Anterior cingulate cortex (tissue), 58 donors: ENCODE measurements at places on chromosomes 2 and 18.

DNA sequence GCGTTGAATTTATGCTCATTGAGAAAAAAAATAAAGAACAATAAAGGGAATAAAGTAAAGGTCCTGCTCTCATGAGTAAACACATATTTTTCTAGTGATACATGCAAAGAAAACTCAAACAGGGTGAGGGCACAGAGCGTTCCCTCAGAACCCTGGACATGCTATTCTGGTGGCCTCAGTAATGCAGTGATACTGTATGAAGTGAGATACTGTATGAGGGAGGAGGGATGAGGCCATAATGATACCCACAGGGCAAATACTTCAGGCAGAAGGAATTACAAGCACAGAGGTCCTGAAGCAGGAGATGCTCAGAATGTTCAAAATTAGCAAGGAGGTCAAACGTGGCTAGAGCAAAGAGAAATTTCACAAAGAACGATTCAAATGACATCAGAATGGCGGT is 28.4 kb upstream of the RNU4ATAC start:
- no peak for DNase-seq

DNA sequence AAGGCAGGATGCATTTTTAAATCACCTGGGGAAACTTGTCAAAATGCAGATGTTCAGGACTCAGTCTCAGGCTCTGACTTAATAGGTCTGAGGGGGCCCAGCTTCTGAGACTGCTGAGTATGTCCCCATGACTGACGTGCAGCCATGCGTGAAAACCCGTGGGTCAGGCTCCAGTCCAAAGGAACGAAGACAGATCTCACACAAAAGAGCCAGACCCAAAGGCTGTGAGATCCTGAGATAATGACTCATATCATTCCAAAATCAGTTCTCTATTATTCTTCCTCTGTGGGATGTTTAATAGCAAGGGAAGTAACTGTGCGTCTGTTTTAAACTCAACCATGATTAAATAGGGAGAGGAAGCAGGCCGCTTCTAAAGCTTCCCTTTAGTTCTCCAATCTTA is 107.4 kb upstream of the ACAA2 start:
- DNase-seq: no peak

DNA sequence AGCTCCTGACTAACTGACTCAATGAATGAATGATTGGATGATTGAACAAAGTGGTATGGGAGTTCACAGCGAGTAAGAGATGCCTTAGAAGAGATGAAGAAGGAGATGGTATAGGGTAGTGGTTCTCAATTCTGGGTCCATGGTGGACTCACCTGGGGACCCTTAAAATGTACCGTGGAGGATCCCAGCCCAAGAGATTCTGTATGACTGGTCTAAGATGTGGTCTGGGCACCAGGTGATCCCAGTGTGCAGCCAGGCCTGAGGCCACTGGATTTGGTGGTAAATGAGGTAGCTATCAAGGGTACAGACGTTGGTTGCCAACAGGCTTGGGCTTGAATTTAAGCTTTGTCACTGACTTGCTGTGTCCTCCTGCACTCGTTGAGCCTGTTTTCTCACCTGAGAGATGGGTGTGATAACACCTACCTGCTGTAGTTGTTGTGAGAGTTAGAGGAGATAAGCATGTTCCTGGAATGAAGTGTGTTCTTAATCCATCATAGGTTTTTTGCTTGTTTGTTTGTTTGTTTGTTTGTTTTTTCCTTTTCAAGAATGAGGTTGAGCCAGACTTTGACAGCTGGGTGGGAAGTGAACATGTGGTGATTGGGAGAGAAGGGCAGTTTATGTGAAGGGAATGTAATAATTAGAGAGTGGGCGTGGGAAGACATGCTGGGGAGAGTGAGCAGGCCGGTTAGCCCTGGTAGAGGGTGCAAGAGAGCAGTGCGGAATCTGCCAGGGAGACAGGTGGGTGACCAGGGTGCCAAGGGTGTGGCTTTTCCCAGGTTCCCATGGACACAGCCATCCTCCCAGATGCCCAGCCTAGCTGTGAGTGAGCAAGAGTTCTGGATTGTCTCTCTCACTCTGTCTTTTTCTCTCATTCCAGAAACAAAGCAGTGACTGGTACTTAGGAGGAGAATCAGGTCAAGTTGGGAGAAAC is 31.4 kb upstream of the IL1B start:
- no peak for DNase-seq

- DNase-seq: no peak
Measured at GRCh38 chr2:26585100-26585499, 56.1 kb downstream of the CIB4 start.

DNA sequence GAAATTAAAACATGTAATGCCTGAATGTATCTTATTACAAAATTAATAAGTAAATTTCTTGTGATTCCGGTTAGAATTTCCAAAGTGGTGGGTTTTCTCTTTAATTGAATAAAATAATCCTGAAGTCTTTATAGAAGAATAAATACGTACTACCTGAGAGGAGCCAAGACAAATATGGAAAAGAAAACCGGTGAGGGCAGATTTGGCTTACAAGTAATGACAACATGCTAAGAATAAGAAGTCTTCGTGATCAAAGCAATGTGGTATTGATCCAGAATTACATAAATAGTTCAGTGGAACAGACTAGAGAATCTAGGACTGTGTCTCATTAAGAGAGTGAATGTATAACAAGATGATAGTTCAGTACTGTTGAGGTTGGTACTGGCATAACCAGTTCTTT is 167.5 kb downstream of the NEDD4L start:
- DNase-seq: no peak

DNA sequence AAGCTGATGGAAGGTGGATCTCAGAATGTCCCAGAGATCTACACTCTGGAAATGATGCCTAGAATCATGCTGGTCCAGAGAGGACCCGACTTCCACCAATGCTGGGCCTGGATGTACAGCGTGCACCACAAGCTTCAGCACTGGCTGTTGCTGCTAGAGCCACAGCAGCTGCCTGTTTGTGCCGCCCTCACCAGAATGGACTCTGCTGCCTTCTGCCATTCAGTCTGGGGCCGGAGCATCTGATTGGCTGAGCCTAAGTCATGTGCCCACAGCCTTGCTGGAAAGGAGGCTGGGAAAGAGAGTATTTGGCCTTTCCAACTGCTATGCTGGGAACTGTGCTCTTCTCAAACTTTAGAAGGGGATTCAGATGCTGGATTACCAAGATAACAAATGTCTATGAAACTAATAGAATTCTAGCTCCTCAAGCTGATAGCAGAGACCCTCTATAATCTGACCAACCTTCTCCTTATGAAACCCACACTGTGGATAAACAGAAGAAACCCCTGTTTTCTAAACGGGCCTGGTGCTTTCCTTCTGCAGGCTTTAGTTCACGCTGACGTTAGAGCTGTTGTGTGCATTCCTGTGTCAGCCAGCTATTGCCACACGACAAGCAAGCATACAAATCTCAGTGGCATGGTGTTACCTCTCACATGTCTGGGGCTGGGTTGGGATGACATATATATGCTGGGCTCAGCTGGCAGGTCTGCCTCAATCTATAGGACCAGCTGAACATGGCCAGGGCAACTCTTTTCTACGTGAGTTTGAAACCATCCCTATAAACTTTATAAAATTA is 4.1 kb upstream of the LOXHD1 start:
- peak; percentile 93 for DNase-seq

DNA sequence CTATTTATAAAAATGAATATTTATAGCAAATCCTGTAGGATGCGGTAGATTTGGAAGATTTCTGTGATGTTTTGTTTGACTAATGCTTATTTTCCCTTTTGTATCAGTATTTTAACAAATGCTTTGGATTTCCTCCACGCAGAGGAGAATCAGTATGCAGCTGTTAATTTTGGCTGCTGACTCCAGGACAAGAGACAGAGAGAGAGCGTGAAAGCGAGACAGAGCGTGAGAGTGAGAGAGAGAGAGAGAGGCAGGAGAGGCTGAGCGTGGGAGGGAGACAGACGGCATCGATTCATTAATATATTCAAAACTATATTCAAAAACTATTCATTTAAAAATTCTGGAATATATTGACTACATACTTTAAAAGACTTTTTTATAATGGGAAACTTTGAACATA is 62.5 kb downstream of the RRM2 start:
- DNase-seq: no peak

DNA sequence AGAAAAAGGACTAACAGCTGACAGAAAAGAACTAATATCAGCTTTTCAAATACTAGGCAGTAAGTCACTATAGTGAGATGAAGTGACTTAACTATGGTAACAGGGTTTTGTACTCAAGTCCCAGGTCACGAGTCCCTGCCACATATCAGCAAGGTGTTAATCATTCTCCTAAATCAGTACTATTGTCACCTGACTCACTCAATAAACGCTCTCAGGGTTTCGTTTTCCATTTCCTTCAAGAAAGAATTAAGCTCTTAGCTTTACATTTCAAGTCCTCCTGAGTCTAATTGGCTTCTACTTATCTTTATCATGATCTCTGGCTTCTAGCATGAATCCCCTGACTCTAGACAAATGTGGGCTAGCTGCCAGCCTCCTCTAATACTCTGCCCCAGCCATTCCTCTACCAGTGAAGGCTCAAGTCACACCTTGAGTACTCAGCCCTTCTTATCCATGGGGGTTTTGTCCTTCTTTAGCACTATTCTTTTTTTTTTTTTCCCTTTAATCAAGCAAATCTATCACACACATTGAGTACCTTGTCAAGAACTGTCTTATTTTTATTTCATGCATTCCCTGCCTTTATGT is 20.0 kb downstream of the BUB1 start:
- no peak for DNase-seq

GRCh38 chr2:68237404-68237803 is 14.9 kb downstream of the PPP3R1 start:
- no peak for DNase-seq

DNA sequence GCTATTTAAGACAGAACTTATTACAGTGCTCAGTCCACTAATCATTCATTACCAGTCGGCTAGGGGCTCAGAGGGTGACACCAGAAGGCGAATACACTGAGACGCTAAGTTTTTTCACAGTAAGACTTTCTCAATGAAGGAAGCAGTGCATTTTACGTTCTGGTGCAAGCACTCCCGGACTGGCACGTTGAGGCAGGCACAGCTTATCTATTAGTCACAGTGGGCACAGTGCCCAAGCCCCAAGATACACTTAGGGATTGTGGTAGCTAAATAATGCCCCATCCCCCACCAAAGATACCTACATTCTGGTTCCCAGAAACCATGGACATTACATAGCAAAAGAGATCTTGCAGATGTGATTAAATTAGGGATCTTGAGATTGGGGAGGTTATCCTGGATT is 32.6 kb upstream of the BCL11A start:
- no peak for DNase-seq

- no peak for DNase-seq
Measured at GRCh38 chr2:174781996-174782395, 17.7 kb upstream of the CHRNA1 start.

DNA sequence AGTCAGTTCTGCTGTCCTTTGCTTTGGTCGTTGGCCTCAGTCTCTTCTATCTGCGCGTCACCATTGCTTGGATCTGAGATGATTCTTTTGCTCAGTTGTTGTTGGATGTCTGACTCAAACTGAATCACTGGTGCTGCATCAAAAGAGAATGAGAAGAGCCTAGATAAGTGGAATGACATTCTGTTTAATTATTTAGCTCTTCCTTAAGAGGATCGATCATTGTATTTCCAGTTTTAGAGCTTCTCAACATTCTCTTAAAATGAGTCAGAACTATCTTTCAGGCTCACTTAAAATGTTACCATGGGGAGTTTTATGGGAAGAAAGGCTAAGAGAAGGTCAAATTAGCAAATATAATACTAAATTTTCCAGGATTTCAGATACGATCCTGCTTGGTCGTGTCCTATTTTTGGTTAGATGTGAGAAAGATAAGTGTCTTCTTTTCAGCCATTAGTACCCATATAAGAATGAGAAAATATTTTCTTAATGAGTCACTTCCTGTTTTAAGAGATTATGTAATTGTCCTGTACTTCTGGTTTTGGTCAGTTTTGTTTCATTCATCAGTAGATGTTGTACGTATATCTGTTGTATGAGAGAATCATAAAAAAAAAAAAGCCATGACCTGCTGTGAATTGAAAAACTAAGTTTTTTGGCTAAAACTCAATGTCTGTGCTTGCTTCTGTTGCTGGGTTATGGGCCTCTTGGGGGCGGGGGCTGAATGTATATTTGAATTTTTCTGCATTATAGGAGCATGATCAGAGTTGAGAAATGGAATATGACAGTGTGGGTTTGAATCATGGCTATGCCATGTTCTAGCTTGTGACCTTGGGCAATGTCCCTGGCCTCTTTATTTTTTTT is 31.6 kb upstream of the CASP10 start:
- DNase-seq: no peak
